ENCODE measurements at places on chromosomes 4 and X. TPM values are rescaled to one million over a fixed set of nuclear protein-coding genes. Genes with fewer than 3 reads are reported as not detected.

The SPATA18 gene
- not detected for total RNA-seq

The F8A2 gene
- total RNA-seq: not detected

The ADAMTS3 gene
- 6.7 TPM for total RNA-seq

The FAM13A gene
- total RNA-seq: 46.9 TPM

The MAGEA2 gene
- not detected for total RNA-seq

The CT83 gene
- not detected for total RNA-seq

The HS6ST2 gene
- total RNA-seq: 65.6 TPM

The DDIT4L gene
- total RNA-seq: 7.3 TPM

The TRPC3 gene
- total RNA-seq: 0.89 TPM

The MAGED4 gene
- 28.6 TPM for total RNA-seq

The IKBKG gene
- total RNA-seq: 9.5 TPM

DNA sequence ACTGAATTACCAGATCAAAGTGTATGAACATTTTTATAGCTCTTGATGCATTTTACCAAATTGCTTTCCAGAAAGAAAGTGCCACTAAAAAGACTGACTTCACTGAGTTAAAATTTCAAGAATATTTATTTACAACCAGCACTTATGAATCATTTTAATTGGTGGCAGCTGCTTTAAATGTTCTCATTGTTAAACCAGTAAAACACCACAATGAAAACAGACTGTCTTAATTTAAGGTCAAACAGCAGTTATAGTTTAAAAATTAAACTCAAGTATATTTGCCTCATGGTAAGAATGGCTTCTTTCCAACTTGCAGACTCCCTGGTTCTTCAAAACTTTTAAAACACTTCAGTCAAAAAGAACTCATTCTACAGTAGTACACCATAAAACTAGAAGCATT is 36.9 kb downstream of the AMMECR1 start:
- H3K4me1 ChIP-seq: no peaks in the 10 kb centered on the region
- H3K4me3 ChIP-seq: no peak overlapping the region
- no peaks in the 10 kb centered on the region for H3K36me3 ChIP-seq
- H3K27ac ChIP-seq: no peak overlapping the region
- DNase-seq: no peak
- H3K27me3 ChIP-seq: no peaks in the 10 kb centered on the region

GRCh38 chr4:123583043-123583442 is 186.4 kb downstream of the SPRY1 start:
- H3K4me3 ChIP-seq: no peak overlapping the region
- no peak for DNase-seq
- no peaks in the 10 kb centered on the region for H3K36me3 ChIP-seq
- peaks cover 6% of the 10 kb centered on the region for H3K4me1 ChIP-seq
- H3K27me3 ChIP-seq: no peaks in the 10 kb centered on the region

DNA sequence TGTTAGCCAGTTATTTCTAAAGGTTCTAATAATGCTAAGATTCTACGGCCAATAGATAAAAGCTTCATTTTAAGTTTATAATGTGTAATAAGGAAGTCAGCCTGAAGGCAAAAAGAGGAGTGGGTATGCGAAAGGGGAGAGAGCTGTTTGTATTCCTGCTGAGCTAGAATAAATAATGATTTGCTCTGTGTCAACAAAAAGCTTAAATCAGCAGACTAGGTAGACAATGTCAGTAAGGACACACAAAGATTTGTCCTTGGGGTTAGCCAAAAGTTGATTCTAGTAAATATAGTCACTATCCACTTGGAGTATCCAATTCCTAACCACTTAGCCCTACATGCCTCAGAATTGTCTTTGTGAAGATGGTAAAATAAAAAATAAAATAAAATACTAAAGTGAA is 90.3 kb upstream of the GRIA3 start:
- no peaks in the 10 kb centered on the region for H3K36me3 ChIP-seq
- no peaks in the 10 kb centered on the region for H3K4me1 ChIP-seq
- no peak overlapping the region for H3K27ac ChIP-seq
- no peak overlapping the region for H3K4me3 ChIP-seq
- DNase-seq: no peak

DNA sequence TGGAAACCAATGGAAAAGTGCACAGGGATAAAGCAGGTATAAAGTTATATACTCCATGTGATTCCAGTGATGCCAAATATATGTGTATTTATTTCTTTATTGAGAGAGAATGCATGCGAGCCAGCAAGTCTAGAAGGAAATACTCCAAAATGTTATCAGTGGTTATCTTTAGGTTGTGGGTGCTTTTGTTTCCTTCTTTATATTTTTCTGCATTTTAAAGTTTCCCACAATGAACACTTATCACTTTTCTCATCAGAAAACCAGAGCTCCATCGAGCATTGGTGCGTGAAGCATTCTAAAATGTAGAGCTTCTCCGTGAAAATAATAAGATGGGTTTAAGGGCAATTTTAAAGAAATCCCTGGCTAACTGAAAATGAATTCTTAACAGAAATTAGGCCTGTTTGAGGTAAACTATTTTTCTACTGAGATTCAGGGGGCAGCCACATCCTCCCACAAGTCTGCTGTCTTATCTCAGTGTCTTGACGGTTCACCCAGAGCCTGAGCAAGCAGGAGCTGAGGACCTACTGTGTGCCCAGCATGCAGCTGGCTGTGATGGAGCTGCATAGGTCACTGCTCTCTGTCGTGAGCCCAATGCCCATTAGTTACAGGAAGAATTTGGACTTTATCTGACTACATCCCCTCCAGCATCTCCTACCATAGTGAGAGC is 18.7 kb upstream of the CD40LG start:
- H3K27ac ChIP-seq: no peak overlapping the region
- no peaks in the 10 kb centered on the region for H3K36me3 ChIP-seq
- no peak for DNase-seq
- no peaks in the 10 kb centered on the region for H3K27me3 ChIP-seq
- H3K4me1 ChIP-seq: no peaks in the 10 kb centered on the region
- no peak overlapping the region for H3K4me3 ChIP-seq

DNA sequence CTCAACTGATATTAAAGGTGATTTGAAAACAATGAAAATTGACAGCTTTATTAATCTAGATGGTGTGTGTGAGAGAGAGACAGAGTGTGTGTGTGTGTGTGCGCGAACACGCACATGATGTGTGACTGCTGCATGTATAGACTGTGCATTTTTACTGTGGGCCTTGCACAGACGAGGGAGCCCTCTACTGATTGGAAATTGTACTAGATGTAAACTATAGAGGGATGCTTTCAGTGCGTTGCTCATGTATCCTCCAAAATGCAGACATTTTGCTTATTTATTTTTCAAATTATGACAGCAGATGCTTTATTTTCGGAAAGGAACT is 168.4 kb upstream of the GK2 start:
- no peaks in the 10 kb centered on the region for H3K36me3 ChIP-seq
- H3K4me3 ChIP-seq: no peak overlapping the region
- no peaks in the 10 kb centered on the region for H3K27me3 ChIP-seq
- DNase-seq: peak; percentile 71

GRCh38 chr4:157220371-157220881 is at the start of gene GRIA2:
GRIA2 (plus strand) TSS chr4:157220728; CDS start chr4:157221043, 315 bp downstream.
- H3K27me3 ChIP-seq: no peaks in the 10 kb centered on the region
- peak; percentile 39 for DNase-seq
- no peaks in the 10 kb centered on the region for H3K36me3 ChIP-seq
- no peaks in the 10 kb centered on the region for H3K4me1 ChIP-seq
- H3K27ac ChIP-seq: no peak within 1 kb of the TSS
- peak within 1 kb of the TSS; percentile 24 for H3K4me3 ChIP-seq

GRCh38 chrX:40174854-40175510 is 77.2 kb upstream of the BCOR start:
- 0 out of 2 replicates have a peak, but pooled peaks cover 6% of the 10 kb centered on the region for H3K4me1 ChIP-seq
- DNase-seq: peak; percentile 66
- no peaks in the 10 kb centered on the region for H3K36me3 ChIP-seq
- peak overlapping the region; percentile 99 for H3K27ac ChIP-seq
- H3K4me3 ChIP-seq: peak overlapping the region; percentile 85

DNA sequence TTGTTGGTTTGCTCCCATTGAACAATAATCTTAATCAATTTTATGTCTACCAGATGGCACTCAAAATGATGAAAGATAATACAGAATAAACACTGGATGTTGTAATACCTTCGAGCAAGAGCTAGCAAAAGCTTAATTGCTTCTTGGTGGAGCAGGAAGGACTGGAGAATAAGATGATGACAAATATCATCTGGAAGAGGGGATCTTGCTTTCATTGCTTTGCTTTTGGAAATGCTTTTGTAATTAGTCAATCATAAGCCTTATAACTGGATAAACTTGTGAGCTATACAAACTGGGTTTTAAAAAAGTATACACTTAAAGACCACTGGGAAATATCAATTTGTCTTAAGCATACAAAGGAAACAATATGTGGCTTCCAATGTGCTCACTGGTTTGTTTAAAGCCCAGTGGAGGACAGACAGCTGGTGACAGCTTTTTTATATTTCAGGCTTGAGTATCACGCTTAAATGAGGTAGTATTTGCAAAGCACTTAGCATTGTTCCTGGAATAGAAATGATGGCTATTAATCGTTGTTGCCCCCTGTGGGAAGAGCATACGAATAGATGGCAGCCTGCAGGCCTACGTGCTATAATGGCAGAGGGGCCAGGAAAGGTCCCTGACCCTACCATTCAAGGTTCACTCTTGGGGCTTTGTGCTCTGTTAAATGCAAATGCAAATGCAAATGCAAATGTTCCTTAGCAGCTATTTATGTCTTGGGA is 61.2 kb downstream of the TMEM150C start:
- no peak overlapping the region for H3K4me3 ChIP-seq
- H3K36me3 ChIP-seq: no peaks in the 10 kb centered on the region
- H3K4me1 ChIP-seq: no peaks in the 10 kb centered on the region
- DNase-seq: no peak
- no peaks in the 10 kb centered on the region for H3K27me3 ChIP-seq
- no peak overlapping the region for H3K27ac ChIP-seq

DNA sequence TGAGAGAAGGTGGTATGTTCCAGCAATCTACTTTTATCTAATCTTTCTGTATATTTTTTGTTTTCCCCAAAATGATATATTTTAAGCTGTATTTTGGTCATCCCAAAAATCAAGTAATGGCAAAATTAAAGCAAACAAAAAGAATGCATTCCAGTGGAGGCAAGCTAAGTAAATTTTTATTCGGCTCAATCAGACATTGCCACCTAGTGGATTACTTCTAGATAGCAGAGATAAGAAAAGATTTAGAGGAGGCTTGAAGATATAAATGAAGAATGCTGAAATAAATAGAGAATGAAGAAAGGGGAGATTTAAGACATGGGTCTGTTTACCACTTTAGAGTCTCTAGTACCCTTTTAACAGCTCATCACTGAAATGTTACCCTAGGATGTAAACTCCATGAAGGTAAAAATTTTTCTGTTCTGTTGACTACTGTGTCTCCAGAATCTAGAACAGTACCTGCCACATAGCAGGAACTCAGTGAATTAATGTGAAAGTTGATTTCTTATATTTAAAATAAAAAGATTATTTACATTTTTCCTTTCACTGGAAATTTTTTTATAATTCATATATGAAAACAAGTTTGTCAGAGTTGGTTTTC is 110.9 kb upstream of the ANK2 start:
- no peaks in the 10 kb centered on the region for H3K27me3 ChIP-seq
- H3K4me1 ChIP-seq: no peaks in the 10 kb centered on the region
- H3K36me3 ChIP-seq: no peaks in the 10 kb centered on the region

DNA sequence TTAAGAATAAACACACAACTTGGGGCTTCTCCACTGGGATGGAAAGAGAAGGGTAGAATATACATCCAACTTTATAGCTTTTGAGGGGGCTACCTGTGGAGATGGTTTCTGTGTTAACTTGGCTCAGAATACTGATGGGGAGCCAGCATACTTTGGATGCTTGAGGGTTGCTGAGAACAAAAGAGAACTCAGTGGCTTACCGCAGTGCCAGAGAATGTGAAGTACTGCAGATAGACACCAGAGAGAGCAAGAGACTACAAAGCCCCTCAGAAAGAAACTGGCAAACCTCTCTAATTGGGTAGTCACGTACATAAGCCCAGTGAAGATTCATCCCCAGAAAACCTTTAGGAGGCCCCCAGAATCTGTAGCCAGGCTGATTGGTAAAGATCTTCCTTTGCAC is 214.4 kb downstream of the DCHS2 start:
- no peak for DNase-seq
- no peaks in the 10 kb centered on the region for H3K36me3 ChIP-seq
- no peak overlapping the region for H3K4me3 ChIP-seq
- H3K27me3 ChIP-seq: no peaks in the 10 kb centered on the region
- H3K4me1 ChIP-seq: no peaks in the 10 kb centered on the region

DNA sequence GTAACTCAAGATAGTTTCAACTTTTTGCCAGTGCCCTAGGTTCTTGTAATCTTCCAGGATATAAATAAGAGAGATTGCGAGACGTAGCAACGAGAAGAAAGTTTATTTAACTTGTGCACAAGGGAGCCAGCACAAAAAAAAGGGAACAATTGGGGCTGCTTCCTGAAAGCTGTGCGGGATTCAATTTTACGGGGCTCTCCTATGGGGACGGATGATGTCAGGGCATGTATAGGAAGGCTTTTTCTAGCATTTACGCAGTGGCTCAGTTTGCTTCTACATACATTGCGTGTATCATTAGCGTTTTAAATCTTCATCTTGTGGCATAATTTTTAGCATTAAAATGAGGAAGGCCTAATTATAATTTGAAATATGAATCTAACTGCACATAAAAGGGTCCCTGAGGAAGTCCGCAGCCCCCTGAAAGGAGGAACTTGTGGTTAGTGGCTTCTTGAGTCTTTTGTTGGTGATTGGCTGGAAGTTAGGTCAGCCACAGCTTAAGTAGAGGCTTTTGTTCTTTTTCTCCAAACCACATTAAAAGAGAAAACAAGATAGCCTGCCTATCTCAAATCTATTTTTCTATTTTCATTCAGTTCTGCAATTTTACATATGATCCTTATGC is 668.2 kb upstream of the NDST4 start:
- no peaks in the 10 kb centered on the region for H3K36me3 ChIP-seq
- H3K27me3 ChIP-seq: no peaks in the 10 kb centered on the region
- H3K27ac ChIP-seq: peak overlapping the region; percentile 66
- H3K4me3 ChIP-seq: peak overlapping the region; percentile 42
- no peaks in the 10 kb centered on the region for H3K4me1 ChIP-seq

DNA sequence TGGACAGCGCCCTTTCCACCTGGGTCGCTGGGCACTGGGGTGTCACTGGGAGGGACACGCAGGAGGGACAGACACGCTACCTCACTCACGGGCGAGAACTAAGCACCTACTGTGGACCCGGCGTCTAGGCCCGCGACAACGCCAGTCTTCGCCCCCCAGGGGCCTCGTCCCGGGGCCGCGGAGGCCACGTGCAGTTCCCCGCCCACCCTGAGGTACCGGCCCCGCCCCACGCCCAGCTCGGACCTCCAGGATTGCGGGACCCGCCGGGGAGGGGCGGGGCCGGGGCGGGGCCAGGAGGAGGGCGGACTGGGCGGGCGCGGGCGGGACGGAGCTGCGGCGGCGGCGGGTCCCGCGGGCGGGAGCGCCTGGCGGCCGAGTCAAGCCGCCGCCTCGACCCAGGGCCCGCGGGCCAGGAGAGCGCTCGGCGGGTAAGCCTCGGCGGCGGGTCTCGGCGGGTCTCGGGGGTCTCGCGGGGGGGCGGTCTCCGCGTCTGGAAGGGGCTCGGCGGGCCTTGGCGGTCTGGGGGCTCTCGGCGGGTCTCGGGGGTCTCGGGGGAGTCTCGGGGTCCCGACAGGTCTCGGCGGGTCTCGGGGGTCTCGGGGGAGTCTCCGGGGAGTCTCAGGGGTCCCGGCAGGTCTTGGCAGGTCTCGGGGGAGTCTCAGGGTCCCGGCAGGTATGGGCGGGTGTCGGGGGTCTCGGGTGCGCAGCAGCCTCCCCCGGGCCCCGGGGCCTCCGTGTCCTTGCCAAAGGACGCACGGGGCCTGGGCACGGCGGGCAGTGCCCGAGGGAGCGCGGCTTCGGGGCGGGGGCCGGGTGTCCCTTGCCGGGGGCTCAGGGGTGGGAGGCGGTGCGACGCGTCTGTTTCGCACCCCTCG is at the start of gene SH3BP2:
TSS of gene SH3BP2 (plus strand) at position 375 of the 875 bp plus-strand sequence. CDS start 27,533 bp downstream, outside the sequence.
- peak within 1 kb of the TSS; percentile 45 for H3K4me3 ChIP-seq
- peaks cover 22% of the 10 kb centered on the region for H3K4me1 ChIP-seq
- no peak within 1 kb of the TSS for H3K27ac ChIP-seq
- peak; percentile 81 for DNase-seq
- H3K36me3 ChIP-seq: no peaks in the 10 kb centered on the region

All from SJCRH30 (cell line).